ENCODE measurements at places on chromosomes 4 and X.

GRCh38 chr4:183130328-183131155 lies 31.5 kb downstream of the WWC2 start:
- no peak for DNase-seq

GRCh38 chrX:68718443-68718820 lies 71.0 kb downstream of the STARD8 start:
- DNase-seq, result no peak

DNA sequence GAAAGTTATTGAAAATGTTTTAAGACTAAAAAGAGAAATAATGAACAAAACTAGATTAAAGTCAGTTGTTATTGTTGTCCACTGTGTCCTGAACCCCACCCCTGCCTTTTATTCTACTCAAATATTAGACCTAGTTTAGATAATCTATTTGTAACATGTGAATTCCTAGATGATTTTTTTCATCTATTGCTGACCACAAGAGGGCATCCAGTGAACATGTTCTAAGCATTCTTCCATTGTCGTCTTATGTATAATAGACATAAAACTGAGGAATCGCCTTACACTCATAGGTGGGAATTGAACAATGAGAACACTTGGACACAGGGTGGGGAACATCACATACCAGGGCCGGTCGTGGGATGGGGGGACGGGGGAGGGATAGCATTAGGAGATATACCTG lies 36.4 kb upstream of the HPRT1 start:
- DNase-seq, result no peak

DNA sequence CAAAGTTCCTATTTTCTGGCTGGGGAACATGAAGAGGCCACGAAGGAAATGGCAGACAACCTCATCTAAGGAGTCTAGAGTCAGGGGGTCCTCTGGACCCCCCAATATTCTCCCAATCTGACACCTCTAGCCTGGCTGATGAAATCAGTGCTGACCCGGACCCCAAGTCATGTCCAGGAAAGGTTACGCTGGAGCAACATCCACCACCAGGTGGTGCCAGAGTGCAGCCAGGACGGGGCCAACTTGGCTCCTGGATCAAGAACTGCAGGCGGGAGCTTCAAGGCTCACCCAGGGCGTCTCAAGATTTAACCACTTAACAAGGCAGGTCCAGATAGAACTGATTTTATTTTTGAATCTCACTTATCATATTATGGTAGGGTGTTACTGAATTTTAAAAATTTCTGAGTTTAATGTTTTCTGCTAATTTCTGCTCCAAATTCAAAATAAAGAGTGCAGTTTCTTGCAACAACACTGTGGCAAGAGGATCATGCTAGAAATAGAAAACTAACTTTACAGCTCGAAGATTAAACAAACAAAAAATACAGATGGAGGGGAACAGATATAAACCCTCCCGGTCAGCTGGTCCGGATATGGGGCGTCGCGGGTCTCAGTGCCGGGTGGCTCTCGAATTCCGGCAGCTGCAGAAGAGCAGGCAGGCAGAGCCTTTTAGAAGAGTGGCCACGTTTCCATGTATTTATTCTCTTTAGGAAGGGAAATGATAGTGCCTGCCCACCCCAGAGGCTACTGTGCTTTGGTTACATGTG lies 135.5 kb downstream of the AFAP1 start:
- DNase-seq, result peak; percentile 58

DNA sequence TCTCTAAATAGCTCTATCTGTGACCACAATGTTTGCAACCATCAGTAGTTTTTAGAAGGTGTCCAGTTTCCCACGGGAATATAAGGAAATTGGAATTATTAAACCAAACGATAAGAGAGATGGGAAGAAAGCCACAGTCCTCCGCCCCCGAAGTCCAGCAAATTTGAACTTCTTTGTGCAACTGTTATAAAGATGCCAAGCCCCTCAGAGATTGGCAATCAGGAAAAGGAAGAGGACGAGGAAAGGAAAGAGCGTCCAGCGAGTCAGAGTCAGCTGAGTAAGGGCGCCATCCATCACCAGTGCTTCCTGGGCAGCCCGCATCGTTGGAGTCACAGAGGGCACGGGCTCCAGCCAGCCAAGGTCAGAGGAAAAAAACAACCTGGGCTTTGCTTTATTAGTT lies 35.7 kb downstream of the LDB2 start:
- no peak for DNase-seq

DNA sequence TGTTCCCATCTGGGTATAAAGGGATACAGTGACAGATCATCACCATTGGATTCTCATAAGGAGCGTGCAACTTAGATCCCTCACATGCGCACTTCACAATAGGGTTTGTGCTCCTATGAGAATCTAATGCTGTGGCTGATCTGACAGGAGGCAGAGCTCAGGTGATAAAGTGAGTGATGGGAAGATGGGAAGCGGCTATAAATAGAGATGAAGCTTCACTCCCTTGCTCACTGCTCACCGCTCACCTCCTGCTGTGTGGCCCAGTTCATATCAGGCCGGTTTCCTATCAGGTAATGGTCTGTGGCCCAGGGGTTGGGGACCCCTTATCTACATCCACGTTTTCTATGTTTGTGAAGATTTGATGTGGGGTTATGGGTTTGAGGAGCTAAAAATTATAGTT lies 43.7 kb downstream of the FAT4 start:
- no peak for DNase-seq

DNA sequence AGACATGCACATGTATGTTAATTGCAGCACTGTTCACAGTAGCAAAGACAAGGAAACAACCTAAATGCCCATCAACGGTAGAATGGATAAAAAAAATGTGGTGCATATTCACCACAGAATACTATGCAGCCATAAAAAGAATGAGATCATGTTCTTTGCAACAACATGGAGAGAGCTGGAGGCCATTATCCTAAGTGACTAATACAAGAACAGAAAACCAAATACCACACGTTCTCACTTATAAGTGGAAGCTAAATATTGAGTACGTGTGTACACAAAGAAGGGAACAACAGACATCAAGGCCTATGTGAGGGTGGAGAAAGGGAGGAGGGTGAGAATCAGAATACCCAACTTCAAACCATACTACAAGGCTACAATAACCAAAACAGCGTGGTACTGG lies 17.4 kb upstream of the LNX1 start:
- DNase-seq, result no peak

GRCh38 chr4:6271701-6272465 lies 2.2 kb downstream of the WFS1 start:
- DNase-seq, result no peak

- peak; percentile 22 for DNase-seq
Observed at GRCh38 chrX:107894038-107894437, 68.4 kb downstream of the MID2 start.

- DNase-seq, result peak; percentile 31
Observed at GRCh38 chrX:74015379-74016019, 288.5 kb upstream of the ZCCHC13 start.

DNA sequence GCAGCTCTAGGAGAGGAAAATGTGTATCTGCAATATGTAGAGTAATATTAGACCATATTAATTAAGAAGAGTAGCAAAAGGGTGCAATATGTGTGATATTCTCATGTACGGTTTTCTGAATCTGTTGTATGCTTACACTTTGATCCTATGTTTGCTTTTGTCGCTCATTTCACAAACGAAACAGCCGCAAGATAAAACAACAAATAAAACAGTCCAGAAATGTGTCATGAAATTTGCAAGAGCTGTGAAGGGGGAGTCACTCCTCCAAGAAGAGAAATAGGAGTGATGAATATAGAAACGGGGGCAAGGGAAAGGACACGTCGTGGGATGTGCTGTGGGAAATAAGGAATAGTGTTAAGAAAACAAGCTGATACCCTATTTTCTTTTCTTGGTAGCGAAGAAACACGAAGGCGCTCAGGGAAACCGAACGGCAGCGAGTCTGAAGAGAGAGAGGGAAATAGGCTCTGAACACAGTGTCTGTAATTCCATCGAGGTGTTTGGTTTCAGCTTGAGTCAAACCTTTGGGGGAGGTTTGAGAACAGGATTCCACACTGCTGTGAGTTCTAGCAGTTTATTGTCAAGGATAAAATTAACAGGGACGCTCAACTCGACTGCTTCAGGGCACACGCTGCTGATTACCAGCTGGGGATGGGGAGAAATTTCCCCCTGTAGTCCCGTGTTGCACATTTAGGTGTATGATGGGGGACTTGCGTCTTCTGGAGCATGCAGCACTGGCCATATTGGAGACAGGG lies 595.6 kb upstream of the TENM3 start:
- DNase-seq, result no peak

- DNase-seq, result no peak
Observed at GRCh38 chr4:4780729-4781244, 78.7 kb upstream of the MSX1 start.

DNA sequence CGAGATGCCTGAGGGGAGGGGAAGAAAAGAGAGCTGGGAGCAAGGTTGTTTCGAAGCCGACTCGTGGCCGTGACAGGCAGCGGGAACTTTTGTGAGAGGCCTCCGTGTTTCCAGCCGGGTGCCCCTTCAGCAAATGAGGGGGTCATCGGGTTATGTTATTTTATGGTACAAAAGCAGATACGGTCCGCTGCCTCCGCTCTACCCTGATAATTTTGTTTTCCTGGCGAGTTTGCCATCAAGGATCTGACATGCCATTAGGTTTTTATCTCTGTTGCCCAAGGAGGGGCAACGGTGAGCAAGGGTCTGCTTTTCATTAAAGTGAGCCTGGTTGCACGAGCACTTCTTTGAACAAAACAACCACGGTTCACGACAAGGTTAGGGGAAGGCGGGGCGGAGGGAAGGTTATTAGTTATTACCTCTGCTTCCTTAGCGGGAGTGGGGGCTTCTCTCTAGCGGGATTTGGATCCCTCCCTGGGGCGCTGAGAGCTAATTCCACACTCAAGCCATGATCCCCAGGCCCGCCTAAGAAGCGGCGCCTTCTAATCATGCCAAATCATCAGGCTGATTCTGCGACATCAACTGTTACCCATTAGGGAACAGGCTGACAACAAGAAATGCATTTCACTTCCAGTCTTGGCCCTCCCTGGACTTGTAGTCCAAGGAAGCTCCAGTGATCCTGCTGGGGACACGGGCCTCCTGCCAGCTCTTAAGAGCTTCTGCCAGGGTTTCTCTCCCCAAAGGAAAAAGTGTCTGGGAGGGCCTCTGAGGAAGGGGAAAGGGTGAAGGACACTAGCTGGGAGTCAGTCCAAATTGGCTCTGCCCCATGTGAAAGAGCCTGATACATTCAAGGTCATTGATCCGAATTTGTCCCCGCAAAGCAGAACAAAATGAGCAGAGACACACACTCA lies 617.7 kb downstream of the MID1IP1 start:
- DNase-seq, result no peak

GRCh38 chr4:4865705-4866123 lies 6.2 kb downstream of the MSX1 start:
- no peak for DNase-seq

DNA sequence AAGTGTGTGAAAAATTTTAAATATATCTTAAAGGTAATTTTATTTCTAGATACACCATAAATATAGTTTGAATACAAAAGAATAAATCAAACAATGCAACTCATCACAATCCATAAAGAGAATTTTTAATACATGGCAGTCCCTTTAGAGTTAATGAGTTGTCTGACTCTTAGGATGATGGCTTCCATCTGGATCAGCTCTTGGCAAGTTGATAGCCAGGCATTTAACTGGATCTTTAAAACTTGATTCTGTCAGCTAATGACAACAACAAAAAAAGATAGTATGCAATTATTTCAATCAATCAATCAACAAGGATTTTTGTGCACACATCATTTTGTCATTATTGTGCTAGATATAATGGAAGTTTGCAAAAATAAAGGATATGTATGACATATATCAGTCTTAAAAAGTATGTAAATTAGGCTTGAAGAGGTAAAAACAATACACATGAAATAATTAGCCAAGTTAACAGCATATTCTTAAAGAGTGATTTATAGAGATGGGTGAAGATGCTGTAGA lies 174.9 kb upstream of the PCDH18 start:
- DNase-seq, result no peak

GRCh38 chrX:12702509-12703091 lies 88.6 kb upstream of the PRPS2 start:
- peak; percentile 4 for DNase-seq

DNA sequence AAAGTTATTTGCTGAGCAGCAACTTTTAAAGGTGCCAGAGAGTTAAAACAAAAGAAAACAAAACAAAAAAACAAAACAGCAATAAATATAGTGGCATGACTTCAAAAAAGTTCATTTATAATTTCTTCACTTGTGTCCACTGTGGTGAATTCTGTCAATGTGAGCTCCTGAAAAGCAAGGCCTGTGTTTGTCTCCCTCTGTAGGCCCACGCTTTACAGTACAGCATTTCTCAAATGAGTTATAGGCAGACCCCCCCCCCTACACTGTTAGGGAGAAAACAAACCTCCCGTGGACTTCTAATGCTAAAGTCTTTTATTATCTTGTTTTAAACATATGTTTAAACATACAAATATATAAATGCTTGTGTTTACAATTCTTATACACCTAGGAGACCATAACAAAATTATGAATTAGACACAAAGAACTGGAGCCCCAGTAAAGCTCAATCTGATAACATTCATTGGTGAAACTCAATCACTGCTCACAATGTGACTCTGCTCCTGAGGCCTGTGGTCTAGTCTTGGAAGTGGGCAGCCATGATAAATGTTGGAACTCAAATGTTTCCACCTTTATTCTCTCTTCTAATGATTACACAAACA lies 47.0 kb upstream of the SCOC start:
- no peak for DNase-seq

GRCh38 chr4:72919464-72919863 lies 150.1 kb downstream of the COX18 start:
- DNase-seq, result no peak

- no peak for DNase-seq
Observed at GRCh38 chr4:153318696-153319320, 25.7 kb upstream of the MND1 start.

DNA sequence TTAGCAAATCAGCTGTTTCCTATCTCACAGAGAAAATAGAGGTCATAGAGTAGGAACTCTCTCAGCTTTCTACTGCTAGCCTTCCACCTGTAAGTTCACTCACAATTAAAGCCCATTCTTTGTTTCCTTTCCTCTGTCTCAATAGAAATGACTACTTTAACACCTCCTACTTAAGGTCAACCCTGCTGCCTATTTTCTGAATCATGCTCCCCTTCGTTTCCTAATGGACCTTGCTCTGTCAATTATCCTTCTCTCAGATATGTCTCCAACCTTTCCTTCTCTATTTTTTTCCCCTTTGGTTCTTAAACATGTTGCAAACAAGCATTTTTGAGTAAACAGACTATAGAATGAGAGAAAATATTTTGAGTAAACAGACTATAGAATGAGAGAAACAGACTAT lies 5.1 kb upstream of the PAQR3 start:
- no peak for DNase-seq
